ENCODE measurements at places on chromosomes 12 and 14. TPM values are rescaled to one million over a fixed set of nuclear protein-coding genes. Genes with fewer than 3 reads are reported as not detected.

KRT7 gene
- 3.5 TPM for total RNA-seq

ADAMTS20 gene
- not detected for total RNA-seq

KCNA5 gene
- not detected for total RNA-seq

KCNK10 gene
- not detected for total RNA-seq

SLC17A8 gene
- not detected for total RNA-seq

CSAD gene
- total RNA-seq = 10.1 TPM

SERPINA1 gene
- total RNA-seq = under 0.01 TPM

CRADD gene
- total RNA-seq = 11.8 TPM

PPP4R4 gene
- total RNA-seq = 0.51 TPM

RERGL gene
- not detected for total RNA-seq

TAS2R42 gene
- total RNA-seq = not detected

MIP gene
- not detected for total RNA-seq

FGD4 gene
- 2.3 TPM for total RNA-seq

CCDC175 gene
- total RNA-seq = not detected

PRKD1 gene
- total RNA-seq = 15.9 TPM

MYH6 gene
- total RNA-seq = not detected

AQP2 gene
- total RNA-seq = not detected

RTN1 gene
- 0.17 TPM for total RNA-seq

TAS2R20 gene
- total RNA-seq = 2.1 TPM

LMNTD1 gene
- not detected for total RNA-seq

NPAS3 gene
- total RNA-seq = 0.26 TPM

ZNF84 gene
- total RNA-seq = 27.2 TPM

FOXA1 gene
- under 0.01 TPM for total RNA-seq

TAS2R46 gene
- 2.0 TPM for total RNA-seq

C12orf50 gene
- under 0.01 TPM for total RNA-seq

BICDL1 gene
- not detected for total RNA-seq

LETMD1 gene
- total RNA-seq = 61.4 TPM

CCDC38 gene
- not detected for total RNA-seq

RIMBP2 gene
- total RNA-seq = 0.17 TPM

GPR132 gene
- total RNA-seq = 0.26 TPM

RNASE3 gene
- total RNA-seq = not detected

RNF212B gene
- total RNA-seq = not detected

KLHDC1 gene
- total RNA-seq = 5.4 TPM

BCL2L2 gene
- 17.2 TPM for total RNA-seq

DIO2 gene
- total RNA-seq = 3.3 TPM

UNC79 gene
- 0.17 TPM for total RNA-seq

SYNE3 gene
- total RNA-seq = 15.9 TPM

POTEM gene
- total RNA-seq = not detected

IFNG-AS1 gene
- not detected for total RNA-seq

APOLD1 gene
- 1.5 TPM for total RNA-seq

VWF gene
- 0.26 TPM for total RNA-seq

SNAPC1 gene
- total RNA-seq = 19.8 TPM

FZD10 gene
- total RNA-seq = not detected

CLEC4A gene
- total RNA-seq = 0.33 TPM

EEA1 gene
- total RNA-seq = 38.0 TPM

FAM186B gene
- 0.51 TPM for total RNA-seq

CLEC4D gene
- not detected for total RNA-seq

OR11H12 gene
- total RNA-seq = not detected

SERPINA9 gene
- not detected for total RNA-seq

DPF3 gene
- total RNA-seq = 13.7 TPM

C12orf54 gene
- total RNA-seq = not detected

MYO1H gene
- total RNA-seq = not detected

TAS2R19 gene
- total RNA-seq = 5.3 TPM

ISM2 gene
- total RNA-seq = not detected

SLC25A47 gene
- total RNA-seq = under 0.01 TPM
